Ovary (tissue), 10 donors: ENCODE measurements at places on chromosomes 1 and 21. TPM values are rescaled to one million over a fixed set of nuclear protein-coding genes. Genes with fewer than 3 reads are reported as not detected.

DNA sequence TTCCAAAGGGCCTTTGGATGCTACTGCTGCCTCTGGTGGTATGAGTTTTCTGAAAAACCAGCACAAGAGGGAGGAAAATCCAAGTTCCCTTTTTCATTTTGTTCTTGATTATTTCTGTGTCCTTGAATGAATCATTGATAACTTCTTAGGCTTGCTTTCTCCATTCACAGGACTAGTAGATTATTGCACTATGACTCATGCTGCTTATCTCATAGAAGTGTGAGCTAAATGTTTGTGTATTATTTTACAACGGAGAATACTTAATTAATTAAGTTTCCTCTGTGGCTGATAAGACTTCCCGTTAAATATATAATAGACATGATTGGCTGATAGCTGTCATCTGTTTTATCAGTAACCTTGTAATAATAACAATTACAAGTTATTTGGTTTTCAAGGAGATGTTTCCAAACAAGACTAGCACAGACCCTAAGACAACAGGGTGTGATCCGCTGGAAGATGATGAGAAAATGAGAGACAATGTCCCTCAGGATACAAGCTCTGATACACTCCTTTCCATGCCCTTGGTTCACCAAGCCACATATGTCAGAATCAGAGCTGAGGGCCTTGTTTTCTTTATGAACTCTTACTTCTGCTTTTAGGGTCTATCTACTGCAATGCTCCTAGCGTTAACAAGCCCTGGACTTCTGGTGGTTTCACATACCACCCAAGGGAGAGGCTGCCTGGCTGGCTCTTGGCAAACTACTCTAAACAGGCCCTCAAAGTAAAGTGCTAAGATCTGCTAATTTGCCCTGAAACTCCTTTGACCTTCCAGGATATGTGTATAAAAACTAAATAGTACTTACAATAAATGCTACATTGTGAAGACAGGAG, 1078.3 kb downstream of the TTLL7 start:
- DNase-seq = no peak

DNA sequence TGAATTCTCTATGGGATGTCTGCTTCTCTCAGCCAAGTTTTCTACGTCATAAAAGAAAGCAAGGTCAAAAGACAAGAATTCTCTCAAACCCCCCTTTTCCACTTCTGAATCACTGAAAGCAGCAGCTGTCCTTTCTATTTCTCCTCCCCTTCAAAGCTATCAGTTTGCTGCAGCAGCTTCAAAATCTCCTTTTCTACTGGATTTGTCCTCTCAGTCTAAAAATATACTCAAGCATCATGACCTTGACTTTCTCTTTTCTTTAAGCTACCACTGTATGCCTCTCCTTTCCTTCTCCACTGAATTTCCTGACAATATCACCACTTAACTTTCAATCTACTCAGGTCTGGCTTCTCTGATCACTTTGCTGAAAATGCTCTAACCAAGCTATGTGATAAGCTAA, 1.9 kb downstream of the WDR64 start:
- no peak for DNase-seq

DNA sequence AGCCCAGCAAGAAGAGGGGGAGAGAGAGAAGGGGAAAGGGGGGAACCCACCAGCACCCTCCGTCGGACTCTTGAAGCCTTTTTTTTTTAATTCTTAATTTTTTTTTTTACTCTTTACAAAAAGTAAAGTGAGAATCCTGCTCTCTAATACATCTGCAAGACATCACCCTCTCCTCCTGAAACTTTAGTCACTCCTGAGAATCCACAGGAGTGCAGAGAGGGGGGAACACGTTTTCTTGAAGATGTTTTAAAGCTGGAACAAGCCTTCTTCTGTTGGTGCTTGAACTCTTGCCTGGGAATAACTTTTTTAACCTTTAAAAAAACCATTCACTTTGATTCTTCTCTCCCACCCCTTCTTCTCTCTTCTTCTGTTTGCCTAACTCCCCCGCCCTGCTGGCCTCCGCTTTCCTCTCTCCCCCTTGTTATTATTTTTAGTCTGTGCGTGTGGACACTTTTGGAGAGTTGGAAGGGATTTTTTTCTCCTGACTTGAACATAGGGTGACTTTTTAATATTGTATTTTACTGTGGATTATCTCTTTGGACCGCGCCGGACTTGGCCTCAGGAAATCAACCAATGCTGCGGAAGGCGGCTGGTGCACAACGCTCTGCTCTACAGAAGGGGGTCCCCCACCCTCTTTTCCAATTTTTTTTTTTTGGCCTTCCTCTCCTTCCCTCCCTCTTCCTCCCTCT, 383 bp upstream of the PRRX1 start:
- peak; percentile 47 for DNase-seq

GRCh38 chr1:66245691-66246090, 288.3 kb upstream of the SGIP1 start:
- DNase-seq = no peak

DNA sequence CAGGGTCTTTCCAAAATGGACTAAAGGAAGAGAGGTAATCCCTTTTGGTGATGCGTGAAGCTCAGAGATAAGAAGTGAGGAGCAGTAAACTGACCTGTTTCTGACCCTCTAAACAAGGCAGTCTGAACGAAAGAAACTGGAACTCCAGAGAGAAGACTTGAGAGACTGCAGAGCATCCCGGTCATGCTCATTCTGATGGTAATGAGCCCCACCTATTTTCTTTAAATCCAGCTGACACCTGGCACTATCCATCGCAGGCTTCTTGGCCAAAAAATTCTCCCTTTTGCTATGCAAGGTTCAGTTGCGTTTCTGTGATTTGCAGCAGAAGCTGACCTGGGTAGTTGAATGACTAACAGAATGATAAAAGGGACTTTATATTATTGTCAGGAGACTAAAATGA, 105.9 kb upstream of the KCNK2 start:
- DNase-seq = no peak

DNA sequence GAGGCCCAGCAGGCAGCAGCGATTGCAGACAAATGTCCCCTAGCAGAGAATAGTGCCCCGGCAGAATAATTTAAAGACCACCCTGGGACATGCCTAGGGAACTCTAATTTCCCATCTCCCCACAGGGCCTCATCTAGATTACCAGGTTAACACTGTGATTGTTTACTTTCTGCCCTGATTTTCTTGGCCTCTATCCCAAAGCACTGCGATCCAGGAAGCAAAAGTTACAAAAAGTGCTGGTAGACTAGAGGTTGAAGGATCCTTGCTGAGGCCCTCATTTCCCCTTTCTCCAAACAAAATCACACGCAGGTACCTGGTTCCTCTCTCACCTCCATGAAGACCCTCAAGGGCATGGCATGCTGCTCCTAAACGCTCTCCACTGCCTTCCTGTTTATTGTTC, 229.7 kb downstream of the C1orf94 start:
- no peak for DNase-seq

Gene TNFSF4
- total RNA-seq = 0.98 TPM

Gene NTMT2
- total RNA-seq = not detected

Gene CD1B
- not detected for total RNA-seq
